ENCODE measurements at places on chromosomes 11 and 22. TPM values are rescaled to one million over a fixed set of nuclear protein-coding genes. Genes with fewer than 3 reads are reported as not detected.

The HBE1 gene
- polyA plus RNA-seq: not detected

DNA sequence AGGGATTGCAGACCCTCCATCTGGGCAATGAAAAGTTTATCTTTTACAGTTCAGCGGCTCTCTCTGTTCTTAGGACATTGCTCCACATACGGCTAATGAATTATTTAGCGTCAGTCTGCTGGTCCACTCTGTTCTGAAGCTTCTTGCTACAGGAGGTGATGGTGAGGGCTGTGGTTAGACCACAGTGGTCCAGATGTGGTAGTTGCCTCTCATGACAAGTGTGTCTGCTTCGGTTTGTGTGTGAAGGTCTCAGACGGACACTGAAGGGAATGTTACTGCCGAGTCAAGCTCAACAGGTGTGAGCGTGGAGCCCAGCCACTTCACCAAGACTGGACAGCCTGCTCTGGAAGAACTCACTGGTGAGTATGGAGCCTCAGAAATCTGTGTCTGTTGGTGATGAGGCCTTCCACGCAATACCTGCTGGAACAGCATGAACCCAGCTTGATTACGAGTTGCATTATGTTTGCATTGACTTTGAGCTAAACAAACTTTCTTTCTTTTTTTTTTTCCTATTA, 220.8 kb downstream of the DBX1 start:
- peak; percentile 19 for DNase-seq

- DNase-seq: peak; percentile 83
Measured at GRCh38 chr11:72040491-72041363, 39.6 kb downstream of the NUMA1 start.

DNA sequence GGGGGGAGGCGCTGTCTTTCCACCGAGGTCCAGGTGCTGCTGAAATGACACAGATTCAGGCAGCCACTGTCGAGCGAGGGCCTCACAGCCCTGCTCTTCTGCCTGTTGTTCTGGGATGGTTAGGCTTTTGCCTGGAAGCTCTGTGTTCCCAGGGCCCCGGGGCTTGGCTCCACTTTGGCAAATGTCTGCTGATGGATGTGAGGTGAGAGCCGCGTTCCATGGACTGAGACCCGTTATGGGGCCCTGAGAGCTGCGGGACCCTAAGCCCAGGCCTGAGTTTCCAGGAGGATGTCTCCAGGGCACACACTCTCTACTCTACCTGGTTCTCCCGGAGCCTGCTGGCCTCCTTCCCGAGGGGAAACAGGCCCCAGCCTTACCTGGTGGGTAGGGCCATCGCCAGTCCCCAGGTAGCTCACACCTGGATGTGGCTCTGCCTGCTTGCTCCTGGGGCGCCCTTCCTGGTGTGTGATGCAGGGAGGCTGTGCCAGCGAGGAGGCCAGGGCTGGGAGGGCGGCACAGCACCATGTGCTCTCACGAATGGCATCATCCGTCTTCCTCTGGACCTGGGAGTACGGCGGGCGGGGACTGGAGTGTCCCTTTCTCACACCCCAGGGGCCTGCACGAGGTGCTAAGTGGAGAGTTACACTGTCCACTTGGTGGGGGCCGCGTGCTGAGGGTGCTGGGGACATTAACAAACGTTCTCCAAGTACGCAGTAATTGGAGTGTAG, 435.5 kb downstream of the TBC1D22A start:
- DNase-seq: no peak

DNA sequence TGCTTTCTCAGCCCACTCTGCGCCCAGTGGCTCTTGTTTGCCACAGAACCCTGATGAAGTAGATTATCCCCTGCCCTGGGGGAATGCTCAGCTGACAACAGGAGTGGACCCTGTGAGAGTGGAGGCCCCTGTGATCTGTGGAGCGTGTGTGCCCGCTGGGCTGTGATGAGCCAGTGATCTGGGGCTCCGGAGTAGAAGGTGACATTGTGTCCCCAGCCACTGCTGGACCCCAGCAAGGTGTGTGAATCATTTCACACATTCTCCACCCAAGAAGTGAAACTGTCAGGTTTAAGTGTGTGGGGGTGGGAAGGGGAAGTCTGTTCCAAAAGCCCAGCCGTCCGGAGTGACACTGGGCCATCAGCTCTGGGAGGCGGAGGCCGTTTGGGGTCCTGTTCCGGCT, 33.1 kb upstream of the GRAMD4 start:
- no peak for DNase-seq

DNA sequence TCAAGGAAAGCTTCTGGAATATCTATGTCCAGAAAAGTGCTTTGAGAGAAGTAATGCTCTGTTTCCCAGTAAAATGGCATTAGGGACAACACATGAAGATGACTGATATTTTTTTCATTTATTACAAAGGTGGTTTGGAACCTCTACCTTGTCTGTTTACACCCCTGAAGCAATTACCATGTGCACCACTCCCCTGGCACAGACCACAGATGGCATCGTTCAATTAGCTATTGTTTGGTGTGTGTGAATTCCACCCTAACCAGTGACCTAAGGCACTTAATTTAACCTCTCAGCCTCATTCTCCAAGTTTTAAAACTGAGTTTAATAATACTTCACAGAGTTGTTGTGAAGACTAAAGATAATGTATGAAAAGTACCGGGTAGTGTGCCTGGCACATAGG, 127.6 kb upstream of the BMAL1 start:
- peak; percentile 55 for DNase-seq

The PATE4 gene
- not detected for polyA plus RNA-seq

Data from mammary epithelial cell (primary cell).